ENCODE measurements at places on chromosomes 2 and 18.

DNA sequence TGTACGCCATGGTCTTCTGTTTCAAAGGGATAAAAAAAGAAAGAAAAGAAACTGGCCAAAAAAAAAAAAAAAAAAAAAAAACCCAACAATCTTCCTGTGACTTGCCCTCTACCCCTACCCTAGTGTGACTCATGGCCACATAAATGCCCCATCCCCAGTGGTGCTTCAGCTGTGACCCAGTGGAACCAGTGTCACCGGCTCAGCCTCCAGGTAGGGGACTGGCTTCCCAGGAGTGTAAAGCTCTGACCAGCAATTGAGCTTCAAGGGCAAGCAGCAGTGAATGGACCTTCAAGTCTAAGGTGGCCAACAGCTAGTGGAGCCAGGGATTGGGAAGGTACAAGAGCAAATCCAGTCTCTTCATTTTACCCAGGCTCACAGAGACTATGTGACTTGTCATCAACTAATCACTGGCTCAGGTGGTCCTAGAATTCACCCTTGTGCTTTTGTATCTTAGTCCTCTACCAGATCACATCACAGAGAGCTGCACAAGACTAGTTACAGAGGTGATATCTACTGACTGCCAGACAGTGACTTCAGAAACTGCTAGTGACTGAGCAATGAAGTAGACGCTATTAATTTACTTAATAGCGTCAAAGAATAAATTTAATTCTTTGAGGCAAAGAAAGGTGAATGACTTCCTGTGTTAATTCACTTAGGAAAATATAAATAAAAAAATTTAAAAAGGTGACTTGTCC lies 1.3 kb upstream of the TGFBRAP1 start:
- DNase-seq: no peak

- no peak for DNase-seq
Measured at GRCh38 chr2:72917877-72918553, 696 bp downstream of the EMX1 start.

DNA sequence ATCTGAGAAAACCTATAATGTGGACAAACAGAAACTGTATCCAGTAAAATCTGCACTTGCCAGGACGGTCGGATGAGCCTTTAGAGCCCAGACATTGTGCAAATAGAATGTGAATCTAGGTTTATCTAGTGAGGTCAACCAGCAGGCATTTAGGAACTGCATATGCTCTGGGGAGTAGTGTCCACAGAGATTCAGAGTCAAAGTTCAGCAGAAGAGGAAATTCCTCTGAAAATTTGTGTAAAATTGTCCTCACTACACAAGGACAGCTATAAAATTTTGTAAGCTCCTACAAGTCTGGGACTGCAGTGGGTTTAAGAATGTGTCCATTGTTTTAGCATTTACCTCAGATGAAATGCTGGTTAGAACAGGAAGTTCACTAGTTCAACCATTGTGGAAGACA lies 9.8 kb upstream of the NDUFV2 start:
- DNase-seq: no peak

DNA sequence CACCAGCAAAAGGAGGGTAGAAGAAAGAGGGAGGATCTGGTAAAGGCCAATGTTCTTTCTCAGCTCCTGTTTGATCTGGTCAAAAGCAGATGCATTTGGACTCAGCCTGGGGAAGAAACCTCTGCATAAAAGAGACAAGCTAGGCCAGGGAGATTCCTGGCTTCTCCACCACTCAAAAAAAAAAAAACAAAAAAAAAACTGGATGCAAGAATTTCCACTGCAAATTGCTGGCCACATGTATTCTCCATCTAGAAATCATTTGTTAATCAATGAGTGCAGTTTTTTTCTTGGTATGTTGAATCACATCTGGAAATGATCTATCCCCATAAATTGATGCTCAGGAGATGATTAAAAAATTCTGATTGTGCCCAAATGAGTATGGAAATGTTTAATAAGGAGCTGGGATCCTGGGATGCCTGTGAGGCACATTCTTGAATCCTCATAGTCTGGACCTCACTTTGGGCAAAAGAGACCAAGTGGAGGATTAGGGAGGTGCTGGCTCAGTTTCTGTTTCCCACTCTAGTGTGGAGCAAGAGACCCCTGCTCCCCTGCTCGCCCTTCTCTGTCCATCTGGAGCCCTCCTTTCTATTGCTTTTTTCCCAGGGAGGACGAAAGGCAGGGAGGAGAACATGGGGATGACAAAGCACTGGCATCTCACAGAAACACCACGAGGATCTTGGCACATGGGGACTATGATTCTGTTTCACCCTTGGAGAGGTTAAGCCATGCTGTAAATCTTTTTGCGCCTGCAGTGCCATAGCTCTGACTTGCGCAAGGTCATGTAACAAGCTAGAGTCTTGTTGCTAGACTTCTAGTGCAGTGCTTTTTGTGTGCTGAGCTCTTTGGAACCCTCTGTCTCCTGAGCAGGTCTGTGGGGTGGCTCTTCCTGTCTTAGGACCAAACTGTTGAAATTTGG lies 57.6 kb downstream of the APOB start:
- no peak for DNase-seq

GRCh38 chr2:100959225-100959880 lies 42.7 kb upstream of the RPL31 start:
- DNase-seq: no peak

DNA sequence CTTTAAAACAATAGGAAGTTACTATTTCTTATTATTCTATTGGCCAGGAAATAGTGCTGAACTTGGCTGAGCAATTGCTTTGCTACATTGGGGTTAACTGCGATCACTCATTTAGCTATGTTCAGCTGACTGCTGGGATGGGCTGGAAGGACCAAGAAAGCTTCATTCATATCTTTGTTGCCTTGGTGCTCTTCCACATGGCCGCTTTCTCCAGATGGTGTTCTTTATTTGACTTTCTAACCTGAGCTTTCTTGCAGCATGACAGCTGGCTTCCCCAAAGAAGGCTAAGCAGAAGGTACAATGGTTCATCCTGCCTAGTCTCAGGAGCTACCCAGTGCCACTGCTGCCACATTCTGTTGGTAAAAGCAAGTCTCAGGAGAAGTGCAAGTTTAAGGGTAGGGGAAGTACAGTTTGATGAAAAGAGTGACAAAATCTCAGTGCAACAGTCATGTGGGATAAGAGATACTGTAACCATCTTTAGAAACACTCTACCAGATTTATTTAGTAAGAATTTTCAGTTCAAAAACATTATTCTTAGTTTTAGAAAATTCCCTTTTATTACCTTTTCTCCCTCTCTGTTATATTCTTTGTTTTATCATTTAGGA lies 180.6 kb upstream of the RBMS1 start:
- no peak for DNase-seq

DNA sequence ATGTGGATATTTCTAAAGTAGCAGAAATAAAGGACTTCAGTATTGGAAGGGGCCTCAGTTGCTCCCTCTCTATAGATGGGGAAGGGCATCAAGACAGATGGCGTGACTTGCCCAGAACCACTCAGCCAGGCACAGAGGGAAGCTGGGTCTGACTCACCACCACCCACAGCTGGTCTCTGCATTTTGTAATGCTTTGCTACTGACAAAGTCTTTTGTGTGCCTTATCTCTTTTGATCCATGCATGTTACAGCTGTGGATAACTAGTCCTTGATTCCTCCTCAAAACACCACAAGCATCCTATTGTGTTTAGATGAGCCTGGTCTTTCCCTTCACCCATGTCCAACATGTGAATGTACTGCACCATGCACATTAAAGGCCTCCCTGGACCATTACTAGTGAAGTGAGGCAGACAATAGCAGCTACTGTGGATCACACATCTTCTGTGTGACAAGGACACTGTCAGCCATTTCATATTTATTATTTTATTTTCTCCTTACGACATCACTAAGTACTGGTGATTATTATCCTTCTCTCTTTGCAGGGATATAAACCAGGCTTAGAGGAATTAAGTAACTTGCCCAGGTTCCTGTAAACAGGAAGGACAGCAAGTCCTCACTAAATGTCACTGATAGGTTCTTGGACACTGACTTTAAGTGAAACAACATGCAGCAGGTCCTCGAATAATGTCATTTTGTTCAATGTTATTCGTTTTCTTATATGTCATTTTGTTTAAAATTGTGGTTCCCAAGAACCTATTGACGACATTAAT lies 29.6 kb upstream of the IL37 start:
- DNase-seq: no peak

DNA sequence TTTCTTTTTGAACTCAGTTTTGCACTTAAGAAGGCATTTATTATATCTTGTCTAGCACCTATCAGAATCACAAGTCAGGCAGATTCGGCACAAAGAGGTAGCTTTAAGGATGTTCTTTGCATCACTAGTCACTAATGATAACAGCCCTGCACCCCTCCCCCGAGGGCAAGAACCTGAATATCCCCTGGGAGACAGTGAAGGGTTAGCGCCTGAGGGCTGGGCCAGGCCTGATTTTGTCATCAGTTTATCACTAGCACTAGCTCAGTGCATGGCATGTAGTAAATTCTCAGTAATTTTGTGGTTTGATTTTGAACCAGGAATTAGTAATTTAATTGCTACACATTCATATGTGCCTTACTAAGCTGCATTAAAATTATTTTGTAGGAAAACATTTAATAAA lies 23.9 kb upstream of the HS6ST1 start:
- no peak for DNase-seq

GRCh38 chr18:44733754-44734465 lies 53.2 kb downstream of the SETBP1 start:
- no peak for DNase-seq

DNA sequence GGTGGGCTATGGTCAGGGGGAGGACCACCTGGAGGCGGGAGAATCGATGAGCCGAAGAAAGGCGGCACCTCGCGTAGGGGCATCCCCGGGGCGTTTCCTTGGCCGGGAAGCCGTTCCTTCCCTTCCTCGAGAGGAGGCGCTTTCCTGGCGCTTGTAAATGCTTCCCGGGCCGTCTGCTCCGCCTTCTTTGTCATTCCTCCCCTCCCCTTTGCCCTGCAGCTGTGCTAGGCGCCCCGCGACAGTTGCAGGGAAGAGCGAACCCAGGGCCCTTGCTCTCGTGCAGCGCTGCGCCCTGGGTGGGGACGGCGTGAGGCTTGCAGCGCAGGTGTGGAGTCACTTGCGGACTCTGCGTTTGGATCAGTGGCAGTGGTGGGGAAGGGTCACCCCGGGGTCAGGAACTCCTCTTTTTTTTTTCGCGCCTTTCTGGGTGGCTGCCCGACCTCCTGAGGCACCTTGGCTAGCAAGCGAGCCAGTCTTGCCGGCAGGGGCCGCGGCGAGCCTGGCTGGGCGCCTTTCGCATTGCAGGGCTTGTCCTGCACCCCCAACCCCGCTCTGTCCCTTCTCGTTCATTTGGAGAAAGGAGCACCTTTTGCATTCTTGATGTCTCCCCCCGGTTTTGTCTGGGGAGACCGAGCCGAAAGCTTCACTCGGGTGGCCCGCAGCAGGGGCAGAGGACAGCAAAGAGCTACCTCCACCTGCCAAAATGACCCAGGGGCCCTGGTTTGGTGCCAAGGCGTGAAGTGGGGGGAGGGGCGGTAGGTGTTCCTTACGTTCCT lies 858 bp downstream of the KCNS3 start:
- DNase-seq: no peak

DNA sequence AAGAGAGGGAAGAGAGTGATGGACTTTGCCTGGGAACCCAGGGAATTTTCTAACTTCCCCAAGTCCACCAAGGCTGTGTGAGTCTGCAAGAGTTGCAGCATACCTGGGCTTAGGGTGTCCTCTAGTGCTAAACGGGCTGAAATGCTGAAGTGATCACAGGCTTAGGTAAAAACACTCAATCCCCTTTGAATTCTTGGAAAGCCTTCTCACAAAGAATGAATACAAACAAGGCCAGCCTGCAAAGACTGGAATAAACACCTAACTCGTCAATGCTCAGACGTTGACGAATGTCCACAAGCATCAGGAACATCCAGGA lies 30.0 kb upstream of the BMP10 start:
- no peak for DNase-seq

DNA sequence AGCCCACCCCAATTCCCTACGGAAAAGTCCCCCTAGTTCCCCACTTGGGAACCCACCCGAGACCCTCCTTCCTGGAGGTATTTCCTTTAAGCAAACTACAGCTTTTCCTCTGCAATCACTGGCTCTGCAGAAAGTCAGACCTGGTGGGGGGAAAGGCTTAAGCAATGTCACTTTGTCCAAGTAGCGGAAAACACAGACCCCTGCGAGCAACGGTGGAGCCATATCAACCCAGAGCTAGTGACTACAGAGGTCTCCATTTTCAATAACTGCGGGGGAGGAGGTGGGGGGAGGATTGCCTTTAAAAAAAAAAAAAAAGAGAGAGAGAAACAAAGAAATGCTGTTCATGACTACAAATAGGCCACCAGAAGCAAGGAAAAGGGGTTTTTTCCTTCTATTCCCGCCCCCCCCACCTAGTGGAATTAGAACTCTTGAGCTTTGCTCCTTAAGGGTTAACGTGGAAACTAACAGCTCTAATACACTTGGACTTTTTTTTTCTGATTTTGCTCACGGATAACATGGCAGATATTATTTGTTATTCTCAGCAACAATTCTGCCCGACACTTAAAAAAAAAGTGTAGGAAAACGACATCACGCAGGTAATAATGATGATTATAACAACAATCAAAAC lies 1.1 kb upstream of the FRZB start:
- DNase-seq: no peak

GRCh38 chr2:45706033-45706432 lies 54.6 kb downstream of the PRKCE start:
- no peak for DNase-seq

DNA sequence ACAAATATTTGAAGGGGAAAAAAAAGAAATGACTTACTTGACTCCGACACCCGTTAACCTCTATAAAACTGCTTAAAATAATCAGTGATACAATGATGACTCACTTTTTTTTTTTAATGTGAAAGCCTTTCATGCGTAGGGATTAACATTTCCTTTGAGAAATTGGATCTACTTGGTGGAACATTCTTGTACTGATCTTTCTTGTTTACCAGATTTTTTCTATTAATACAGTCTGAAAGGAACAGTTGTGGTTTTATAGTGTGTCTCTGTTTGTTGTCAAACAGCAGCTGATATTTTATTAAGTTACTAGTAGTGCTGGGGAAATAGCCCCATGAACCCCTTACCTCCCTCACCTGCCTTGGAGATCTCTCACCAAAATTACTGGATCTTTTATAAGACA lies 40.2 kb upstream of the NEB start:
- DNase-seq: no peak

GRCh38 chr18:68400889-68401288 lies 314.0 kb downstream of the TMX3 start:
- DNase-seq: no peak

All from activated T-cell treated with anti-CD3 and anti-CD28 coated beads for 4 hours (primary cell).